ENCODE measurements at places on chromosomes 1 and 21.

GRCh38 chr1:112284796-112285195 is 111.2 kb upstream of the CTTNBP2NL start:
- DNase-seq = no peak

DNA sequence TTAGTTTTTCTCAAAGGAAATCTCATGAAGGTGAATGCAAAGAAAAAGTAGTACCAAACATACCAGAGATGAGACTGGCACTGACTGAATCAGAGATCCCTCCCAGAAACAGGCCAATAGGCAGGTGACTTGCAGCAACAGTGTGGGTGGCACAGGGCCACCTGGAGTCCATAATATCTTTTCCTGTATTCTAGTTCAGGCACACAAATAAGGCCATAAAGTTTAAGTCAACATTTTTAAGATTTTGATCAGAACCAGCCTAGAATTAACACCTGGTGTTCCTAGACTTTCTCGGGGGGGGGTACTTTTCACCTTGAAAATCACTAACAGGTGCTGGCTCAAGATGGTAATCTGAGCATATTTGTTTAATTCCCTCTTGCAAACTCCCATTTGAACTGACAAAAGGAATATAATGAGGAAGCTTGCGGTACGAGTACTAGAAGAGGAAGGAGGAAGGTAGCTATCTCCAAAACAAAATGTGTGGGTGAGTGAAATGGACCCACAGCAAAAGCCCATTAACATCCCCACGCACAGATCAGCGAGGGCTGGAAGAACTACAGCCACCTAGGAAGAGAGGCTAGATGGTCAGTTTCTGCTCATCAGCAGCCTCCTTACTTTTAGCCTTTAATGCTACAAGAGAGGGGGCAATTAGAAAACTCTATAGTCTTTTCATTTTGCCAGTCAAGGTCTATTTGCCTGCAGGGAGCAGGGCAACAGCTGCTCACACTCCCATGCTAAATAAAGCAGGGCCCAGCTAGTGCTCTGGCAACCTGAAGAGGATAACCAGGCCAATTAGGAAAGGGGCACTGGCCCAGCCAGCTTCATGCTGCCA is 18.9 kb downstream of the SDE2 start:
- DNase-seq = no peak

DNA sequence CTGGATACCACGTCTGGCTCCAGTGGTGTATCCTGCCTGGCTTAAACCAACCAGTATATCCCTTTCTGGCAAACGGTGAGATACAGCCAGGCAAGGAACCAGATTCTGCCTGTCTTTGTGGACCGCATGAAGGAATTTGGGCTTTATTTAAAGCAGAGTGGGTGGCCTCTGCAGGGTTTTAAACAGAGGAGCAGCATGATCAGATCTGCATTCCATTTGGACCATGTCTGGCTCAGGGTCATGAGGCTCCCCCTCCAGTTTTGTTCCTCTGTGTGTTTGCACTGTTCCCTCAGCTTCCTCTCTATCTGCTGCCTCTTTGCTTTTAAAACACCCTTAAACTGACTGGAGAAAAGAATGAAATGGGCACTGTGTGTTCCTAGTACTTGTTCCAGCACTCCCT is 195.0 kb downstream of the GIPC2 start:
- no peak for DNase-seq

DNA sequence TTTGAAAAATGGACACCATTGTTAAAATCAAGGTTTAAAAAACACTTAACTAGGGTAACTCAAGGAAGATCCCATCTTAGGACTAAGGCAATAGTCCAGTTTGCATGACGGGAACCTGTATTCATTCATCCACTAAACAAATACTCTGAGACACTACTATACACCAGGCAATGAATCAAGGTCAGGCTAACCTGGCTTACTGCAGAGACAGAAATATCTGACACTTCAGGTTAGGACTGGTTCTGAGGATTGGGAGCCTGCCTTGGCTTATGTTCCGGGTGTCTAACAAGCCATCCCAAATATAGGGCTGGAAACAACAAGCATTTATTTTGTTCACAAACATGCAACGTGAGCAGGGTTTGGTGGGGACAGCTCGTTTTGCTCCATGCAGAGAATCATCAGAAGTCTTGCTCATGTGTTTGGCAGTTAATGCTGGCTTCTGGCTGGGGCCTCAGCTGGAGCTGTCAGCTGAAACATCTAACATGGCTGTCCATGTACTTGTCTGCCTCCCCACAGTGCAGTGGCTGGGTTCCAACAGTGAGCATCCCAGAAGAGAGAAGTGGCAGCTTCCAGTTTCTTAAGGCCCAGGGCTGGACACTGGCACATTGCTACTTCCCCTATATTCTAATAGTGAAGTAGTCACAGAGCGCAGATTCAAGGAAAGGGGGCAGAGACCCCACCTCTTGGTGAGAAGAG is 37.0 kb upstream of the CAMK1G start:
- no peak for DNase-seq

GRCh38 chr1:8294170-8294697 is 23.7 kb upstream of the SLC45A1 start:
- no peak for DNase-seq

DNA sequence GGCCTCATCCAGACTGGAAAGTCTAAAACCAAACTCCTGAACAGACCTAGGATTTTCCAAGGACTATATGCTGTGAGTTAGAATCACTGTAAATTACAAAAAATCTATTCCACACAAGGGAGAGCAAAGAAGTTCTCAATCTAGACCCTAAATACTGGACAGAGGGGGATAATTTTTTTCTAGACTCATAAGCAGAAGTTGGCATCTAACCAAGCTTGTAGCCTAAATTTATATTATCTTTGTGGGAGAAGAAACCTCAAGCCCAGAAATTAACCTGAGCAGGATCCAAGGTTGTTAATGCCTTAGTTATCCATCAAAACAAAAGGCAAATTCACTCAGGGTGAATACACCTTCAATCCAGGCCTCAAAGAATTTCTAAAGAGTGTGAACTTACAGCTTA is 290.2 kb downstream of the SMYD3 start:
- DNase-seq = no peak

- no peak for DNase-seq
These were observed 1.2 kb downstream of the MCOLN3 start for GRCh38 chr1:85047144-85047471.

DNA sequence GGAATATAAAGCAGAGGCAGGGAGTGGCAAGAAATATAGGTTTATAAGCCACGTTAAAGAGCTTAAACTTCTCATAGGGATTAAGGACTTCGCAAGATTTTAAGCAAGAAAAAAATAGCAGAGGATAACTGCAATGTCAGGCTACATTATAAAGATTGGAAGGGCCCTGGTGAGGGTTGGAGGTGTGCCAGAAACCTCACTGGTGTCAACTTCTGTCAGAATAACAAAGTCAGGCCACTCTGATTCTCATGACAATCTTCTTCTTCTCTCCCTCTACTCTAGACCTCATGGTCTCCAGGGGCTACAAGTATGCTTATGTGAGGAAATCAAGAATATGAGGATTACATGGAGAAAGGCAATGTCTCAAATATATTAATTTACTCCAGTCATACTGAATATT is 32.6 kb upstream of the FMO2 start:
- no peak for DNase-seq

GRCh38 chr1:225817611-225818061 is 7.7 kb downstream of the EPHX1 start:
- peak; percentile 89 for DNase-seq

- DNase-seq = no peak
These were observed 246.8 kb downstream of the TGFB2 start for GRCh38 chr1:218591966-218592365.

- peak; percentile 62 for DNase-seq
These were observed 221.3 kb downstream of the MRPL39 start for GRCh38 chr21:25385911-25386474.

- DNase-seq = no peak
These were observed 24.3 kb upstream of the APP start for GRCh38 chr21:26194811-26195251.

GRCh38 chr1:218587900-218588299 is 242.8 kb downstream of the TGFB2 start:
- DNase-seq = no peak

DNA sequence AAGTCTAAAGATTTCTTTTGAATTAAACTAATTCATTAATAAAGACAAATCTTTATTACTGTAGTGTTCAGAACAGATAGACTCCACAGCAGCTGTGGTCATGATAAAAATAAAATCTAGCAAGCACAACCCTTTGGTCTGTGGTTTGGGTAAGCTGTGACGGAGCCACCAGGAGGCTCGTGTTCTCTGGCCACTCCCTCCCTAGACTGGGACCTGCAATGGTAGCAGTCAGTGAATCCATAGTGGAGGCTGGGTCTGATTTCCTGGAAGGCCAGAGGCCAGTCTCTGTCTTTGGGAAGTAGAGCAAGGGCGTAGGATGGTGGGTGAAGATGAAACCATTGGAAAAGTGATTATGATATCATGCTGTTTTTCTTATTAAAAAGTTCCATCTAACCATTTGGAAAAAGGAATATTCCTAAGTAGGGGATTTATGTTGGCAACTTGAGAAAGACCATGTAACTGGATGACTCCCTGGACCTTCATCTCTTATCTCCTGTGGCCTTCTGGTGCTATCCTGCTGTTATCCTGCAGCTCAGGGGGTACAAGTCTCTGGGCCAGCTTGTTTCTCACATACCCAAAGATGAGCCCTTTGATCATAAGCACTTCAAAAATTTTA is 39.0 kb downstream of the TENT5C start:
- DNase-seq = no peak

DNA sequence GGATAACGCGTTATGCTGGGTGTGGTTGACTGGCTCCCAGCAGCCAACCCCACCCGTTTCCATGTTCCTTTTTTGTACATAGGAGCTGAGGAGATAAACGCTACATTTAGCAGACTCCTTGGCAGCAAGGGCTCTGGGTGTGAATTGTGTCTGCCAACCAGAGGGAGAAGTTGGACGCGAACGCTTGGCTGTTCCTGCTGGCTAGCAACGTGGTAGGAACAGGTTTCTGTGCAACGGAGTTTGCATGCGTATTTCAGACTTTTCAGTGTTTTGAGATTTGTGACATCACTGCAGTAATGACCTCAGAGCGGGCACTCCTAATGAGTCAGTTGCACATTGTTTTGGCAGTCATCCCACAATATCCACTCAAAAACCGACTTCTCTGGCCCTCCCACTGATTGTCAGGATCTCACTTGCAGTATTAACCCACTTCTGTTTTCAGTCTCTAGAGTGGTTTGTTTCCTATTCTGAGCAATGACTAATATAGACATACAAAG is 98.7 kb upstream of the RGS1 start:
- no peak for DNase-seq

GRCh38 chr21:39568361-39568760 is 44.4 kb upstream of the B3GALT5 start:
- no peak for DNase-seq

- no peak for DNase-seq
These were observed 291.8 kb upstream of the CAMK1G start for GRCh38 chr1:209291715-209292114.

DNA sequence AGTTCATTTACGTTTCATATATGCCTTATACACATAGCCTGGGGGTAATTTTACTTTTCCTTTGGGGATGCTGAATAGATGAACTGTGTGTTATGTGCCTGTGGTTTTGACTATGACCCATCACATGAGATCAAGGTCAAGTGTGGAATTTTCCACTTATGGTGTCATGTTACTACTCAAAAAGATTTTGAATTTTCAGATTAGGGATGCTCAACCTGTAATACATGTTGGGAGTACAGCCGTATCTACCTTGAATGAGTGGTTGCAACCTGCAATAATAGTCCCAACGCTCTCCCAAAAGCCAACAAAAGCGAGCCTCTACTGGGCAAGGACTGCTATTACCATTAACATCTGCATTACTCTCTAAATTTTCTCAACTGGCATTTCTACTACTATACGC is 68.5 kb upstream of the SDC3 start:
- DNase-seq = no peak

- DNase-seq = no peak
These were observed 9.1 kb downstream of the NECAP2 start for GRCh38 chr1:16449666-16450065.

DNA sequence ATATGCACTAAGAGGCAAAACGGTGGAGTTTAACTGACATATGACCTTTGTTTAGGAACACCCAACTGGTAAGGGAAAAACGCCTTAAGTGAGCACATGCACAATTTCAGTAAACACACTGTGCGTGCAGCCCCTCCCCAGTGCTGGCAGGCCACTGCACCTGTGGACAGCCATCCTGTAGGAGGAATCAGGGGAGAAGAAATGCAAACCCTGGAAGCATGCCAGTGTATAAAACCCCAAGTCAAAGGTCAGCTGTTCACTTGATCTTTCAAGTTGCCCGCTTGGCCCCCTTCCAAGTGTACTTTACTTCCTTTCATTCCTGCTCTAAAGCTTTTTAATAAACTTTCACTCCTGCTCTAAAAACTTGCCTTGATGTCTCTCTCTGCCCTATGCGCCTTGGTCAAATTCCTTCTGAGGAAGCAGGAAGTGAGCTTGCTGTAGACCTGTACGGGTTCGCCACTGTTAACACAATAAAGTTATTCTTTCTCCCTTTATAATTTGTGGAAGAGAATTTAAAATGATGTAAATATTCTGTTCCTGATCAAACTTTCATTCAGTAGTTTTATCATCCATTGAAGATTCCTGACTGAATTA is 31.8 kb downstream of the USP25 start:
- peak; percentile 84 for DNase-seq

- DNase-seq = no peak
These were observed 134.1 kb downstream of the CYYR1 start for GRCh38 chr21:26438976-26439375.

- DNase-seq = no peak
These were observed 505.2 kb downstream of the PLPP3 start for GRCh38 chr1:56074007-56074651.

GRCh38 chr1:3515774-3516480 is 61.5 kb downstream of the ARHGEF16 start:
- peak; percentile 4 for DNase-seq

- no peak for DNase-seq
These were observed 62.9 kb upstream of the TMPRSS2 start for GRCh38 chr21:41570791-41571355.

- DNase-seq = peak; percentile 38
These were observed 769 bp downstream of the NTPCR start for GRCh38 chr1:232951180-232951579.

DNA sequence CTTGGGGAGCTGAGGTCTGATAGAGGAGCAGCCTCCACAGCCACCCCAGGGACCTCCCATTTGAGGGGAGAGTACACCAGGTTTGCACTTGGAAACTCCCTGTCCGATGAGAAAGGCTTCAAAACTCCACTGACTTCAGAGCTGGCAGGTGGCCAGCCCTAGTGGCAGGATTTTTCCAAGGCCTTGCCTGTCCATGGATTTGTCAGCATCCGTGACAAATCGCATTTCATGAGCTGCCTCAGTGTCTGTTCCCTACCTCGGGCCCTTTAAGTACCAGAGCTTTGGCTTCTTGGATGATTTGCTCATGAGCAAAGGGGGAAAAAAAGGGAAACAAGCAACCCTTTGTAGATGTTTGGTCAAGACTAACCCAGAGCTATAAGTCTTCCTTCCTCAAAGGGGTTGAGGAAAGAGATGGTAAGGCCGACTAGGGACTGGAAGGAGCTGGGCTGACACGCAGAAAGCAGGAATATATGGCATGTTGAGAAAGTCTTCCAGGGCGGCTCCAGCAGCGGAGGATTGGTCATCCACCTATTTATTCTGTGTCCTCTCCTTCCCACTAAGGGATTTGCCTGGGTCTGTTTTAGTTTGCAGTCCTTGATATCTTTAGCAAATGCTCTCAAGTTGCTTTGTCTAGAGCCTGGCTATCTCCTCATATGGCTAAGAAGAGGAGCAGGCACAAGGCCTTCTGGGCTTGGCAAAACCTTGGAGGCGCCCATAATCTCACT is 2.7 kb upstream of the HSPG2 start:
- peak; percentile 67 for DNase-seq

GRCh38 chr1:45012639-45013278 is 705 bp downstream of the UROD start:
- DNase-seq = peak; percentile 51

- no peak for DNase-seq
These were observed 99.1 kb upstream of the CHRM3 start for GRCh38 chr1:239287296-239287695.

Data from LoVo (cell line).